ENCODE measurements at places on chromosomes 4 and X. TPM values are rescaled to one million over a fixed set of nuclear protein-coding genes. Genes with fewer than 3 reads are reported as not detected.

Gene SLC16A2
- total RNA-seq, result 2.1 TPM

Gene HTR2C
- not detected for total RNA-seq

Gene MTCP1
- total RNA-seq, result 12.2 TPM

Gene PNMA6A
- 0.57 TPM for total RNA-seq

Gene FAM241A
- total RNA-seq, result 4.1 TPM

Gene CT45A10
- total RNA-seq, result not detected

Gene TRO
- 0.14 TPM for total RNA-seq

Gene RHOH
- not detected for total RNA-seq

Gene PLXNB3
- 28.8 TPM for total RNA-seq

Gene ELF4
- total RNA-seq, result 11.6 TPM

Gene TEX13C
- total RNA-seq, result not detected

Gene ARHGAP6
- not detected for total RNA-seq

Gene SMPX
- total RNA-seq, result not detected

Gene DGAT2L6
- total RNA-seq, result not detected

Gene PDE6B
- 1.0 TPM for total RNA-seq

Gene CDKL2
- 3.0 TPM for total RNA-seq

Gene LINC00632
- under 0.01 TPM for total RNA-seq

Measured in nasal cavity respiratory epithelium epithelial cell of viscerocranial mucosa (primary cell).